ENCODE measurements at places on chromosomes 12 and 14.

DNA sequence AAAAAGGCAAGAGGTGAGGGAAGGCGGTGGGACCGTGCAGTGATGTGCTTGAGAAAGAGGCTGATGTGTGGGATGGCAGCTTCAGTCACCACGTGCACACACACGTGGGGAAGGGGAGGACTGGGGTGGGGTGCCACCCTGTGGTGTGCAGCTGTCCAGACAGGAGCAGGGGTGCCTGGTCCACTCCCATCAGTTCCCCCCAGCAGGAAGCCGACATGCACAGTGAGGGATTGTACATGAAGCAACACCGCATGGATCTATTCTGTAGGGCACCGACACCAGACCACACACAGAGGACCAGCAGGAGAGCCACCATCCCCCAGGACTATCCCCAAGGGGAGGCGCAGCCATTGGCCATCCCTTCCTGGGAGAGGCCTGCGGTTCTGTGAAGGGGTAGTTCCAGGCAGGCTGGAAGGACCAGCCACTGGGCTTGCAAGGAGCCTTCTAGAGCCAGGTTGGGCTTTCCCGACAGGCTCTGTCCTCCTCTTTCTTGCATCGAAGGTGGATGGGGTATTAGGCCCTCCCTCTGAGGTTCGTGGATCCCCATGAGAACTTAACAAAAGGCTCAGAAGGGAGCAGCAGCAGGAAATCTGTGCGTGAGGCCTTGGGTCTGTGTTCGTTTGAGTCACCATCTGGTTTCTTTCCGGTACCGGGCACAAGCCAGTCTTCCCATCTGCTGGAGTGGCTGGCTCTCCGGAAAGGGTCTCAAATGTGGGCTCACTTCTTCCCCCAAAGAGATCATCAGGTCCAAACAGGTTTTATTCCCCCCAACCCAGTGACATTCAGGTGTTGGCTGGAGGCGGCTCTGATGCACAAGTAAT is 59.8 kb downstream of the PLEKHG3 start:
- DNase-seq, result no peak

GRCh38 chr14:28745176-28745575 is 21.4 kb upstream of the FOXG1 start:
- DNase-seq, result no peak

- DNase-seq, result peak; percentile 39
Observed at GRCh38 chr12:38328306-38328895, 11.8 kb downstream of the ALG10B start.

GRCh38 chr14:104581521-104581920 is 2.0 kb downstream of the C14orf180 start:
- no peak for DNase-seq

DNA sequence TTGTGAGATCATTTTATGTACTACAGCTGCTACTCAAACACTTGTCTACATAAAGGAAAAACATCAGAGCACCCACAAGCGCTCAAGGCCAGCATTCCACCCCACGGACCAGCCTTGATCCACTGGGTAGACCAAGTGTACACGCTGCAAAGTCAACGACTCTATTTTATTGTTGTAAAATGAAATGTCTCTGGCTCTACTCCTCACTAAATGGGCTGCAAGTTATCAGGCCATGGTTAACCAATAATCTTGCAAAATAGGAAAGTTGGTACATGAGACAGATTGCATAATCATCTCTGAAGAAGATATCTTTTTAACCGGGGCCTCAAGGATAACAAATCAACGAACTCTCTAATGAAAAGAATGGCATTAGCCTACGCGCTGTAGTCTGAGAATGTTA is 69.9 kb upstream of the FOXN3 start:
- no peak for DNase-seq

GRCh38 chr14:84432676-84433075 is 1097.3 kb upstream of the FLRT2 start:
- no peak for DNase-seq

GRCh38 chr14:70931008-70931407 is 23.7 kb downstream of the PCNX1 start:
- DNase-seq, result no peak

GRCh38 chr14:96287856-96288255 is 31.8 kb downstream of the BDKRB1 start:
- no peak for DNase-seq

DNA sequence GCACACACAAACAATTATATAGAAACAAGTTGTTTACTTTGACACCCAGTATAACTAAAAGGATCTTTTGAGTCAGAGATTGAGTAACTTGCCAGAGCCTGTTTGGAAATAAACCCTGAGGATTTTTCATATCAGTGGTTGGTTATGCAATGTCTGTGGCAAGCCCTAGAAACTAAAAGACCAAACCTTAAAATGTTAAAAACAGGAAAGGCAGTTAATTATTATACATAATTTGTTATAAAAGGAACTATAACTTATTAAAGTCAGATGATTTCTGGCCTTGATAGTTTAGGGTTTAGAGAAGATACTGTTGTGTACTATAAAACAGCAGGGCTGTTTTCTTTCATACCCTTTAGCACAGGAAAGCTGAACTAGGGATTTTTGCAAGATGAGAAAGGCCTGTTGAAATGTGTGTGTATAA is 44.1 kb downstream of the PSEN1 start:
- no peak for DNase-seq

GRCh38 chr12:1553987-1554982 is 40.1 kb downstream of the FBXL14 start:
- DNase-seq, result no peak

DNA sequence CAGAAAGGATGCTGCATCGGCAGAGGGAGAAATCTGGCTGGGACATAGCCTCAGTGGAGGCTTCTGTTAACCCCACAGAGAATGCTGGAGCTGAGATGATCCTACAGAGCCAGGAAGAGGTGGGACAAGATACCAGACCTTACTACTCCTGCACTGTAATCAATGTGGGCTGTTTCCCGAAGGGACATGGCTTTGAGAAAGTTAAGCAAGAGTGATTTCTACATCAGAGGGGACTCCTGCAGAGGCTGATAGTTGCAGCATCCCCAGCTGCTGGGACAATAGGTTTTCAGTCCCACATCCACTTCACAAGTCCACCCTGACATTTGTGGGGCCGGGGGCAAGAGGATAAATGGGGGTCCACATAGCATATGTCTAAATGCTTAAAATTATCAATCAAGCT is 22.5 kb upstream of the CMKLR1 start:
- DNase-seq, result no peak

- peak; percentile 85 for DNase-seq
Observed at GRCh38 chr12:65536876-65537681, 258.6 kb downstream of the MSRB3 start.

DNA sequence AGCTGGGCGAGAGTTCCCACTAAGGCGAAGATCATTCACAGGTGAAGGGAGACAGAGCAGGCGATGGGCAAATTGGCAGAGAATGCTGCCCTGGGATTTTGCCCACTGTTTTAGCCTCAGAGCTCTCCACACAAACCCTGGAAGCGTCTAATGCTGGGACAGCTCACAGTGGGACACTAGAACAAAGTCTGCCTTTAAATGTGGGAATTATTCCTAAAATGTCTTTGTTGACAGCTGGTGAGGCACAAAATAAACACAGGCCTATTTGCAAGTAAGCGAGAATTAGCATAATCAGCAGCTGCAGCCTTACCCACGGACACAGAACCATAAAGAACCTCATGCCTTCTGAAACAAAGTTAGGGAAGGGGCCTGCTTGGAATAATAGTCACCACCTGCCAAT is 824.5 kb downstream of the AACS start:
- DNase-seq, result peak; percentile 7

GRCh38 chr12:65535946-65536345 is 257.5 kb downstream of the MSRB3 start:
- no peak for DNase-seq

DNA sequence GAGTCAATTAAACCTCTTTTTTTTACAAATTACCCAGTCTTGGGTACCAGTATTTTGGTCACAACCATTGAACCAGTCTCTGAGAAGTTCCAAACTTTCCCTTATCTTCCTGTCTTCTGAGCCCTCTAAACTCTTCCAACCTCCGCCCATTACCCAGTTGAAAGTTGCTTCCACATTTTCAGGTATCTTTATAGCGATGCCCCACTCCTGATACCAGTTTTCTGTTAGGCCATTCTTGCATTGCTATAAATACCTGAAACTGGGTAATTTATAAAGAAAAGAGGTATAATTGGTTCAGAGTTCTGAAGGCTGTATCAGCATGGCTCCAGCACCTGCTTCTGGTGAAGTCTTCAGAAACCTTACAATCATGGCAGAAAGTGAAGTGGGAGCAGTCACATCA is 31.7 kb downstream of the TTC5 start:
- DNase-seq, result no peak

DNA sequence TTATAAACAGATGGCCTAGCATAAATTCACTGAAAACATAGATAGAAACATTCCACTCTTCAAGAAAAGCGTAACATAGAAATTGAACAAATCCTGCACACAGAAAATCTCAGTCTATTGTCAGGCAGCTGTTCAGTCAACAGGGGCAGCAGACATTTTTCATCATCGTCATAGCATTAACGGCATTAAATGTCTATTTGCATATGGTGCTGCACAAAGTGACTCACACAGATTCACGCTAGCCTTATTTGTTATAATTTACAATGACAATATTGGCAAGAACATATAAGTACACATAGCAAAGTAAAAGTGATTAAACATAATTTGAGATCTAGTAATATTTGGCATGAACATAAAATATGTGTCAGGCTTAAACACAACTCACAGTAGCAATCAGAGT is 95.7 kb downstream of the CEP128 start:
- DNase-seq, result peak; percentile 35
